ENCODE measurements at places on chromosomes 1 and 21.

DNA sequence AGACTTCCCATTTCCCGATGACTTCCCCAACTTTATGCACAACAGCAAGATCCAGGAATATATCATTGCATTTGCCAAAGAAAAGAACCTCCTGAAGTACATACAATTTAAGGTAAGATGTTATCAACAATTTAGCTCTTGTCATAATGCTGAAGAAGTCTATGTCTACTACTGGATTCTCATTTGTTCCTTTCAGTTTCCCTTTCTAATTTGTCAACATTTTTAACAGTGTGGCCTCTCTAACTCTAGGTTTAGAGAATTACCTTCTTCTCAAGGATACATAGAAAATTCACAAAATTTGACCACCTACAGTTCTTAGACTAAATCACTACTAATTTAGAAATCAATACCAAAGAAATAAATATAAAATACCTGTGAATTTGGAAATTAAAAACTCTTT lies 13.2 kb downstream of the FMO3 start:
- DNase-seq, result no peak

GRCh38 chr1:224430511-224431113 lies 4.0 kb downstream of the WDR26 start:
- no peak for DNase-seq

GRCh38 chr1:213523781-213524398 lies 463.9 kb upstream of the PROX1 start:
- no peak for DNase-seq

DNA sequence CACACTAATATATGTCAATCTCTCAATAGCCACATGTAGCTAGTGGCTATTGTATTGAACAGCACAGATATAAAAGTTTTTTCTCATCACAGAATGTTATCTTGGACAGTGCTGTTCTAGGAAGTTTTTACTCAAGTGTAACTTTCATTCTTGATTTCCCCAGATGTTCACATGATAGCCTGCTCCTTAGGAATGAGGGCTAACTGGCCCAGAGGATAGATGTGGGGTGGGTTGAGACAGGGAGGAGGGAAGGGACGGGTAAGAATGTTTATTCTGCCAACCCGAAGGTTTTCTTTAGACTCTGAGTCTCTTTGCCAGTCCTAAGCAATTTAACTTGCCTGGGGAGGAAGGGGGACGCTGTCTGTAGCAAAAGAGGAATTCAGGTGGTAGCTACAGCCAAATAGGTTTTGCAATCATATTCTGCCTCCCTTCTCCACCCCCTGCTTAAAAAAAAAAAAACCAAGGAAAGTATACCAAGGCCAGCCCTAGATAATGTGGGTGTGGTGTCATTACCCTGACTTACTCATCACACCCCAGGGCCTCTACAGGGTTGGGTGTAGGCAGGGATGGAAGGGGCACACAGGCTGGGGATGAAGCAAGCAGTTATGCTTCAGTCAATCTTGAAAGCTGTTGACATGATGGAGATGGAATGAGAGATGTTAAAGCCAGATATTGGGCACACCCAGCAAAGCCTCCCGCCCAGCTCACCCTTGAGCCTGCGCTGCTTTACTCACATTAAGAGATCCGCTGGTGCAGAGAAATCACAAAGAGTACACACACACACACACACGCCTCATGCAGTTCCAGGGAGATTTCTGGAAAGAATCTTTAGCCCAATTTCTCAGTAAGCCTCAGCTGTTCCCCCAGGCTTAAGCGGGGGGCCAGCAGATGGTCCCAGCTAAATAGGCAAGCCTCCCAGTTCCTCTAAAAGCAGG lies 59.9 kb downstream of the PLXNA2 start:
- no peak for DNase-seq

- no peak for DNase-seq
Observed at GRCh38 chr1:18200136-18200717, 92.6 kb downstream of the IGSF21 start.
